Activated CD4-positive, alpha-beta T cell treated with anti-CD3 and anti-CD28 coated beads for 4 hours (primary cell): ENCODE measurements at places on chromosomes 11 and 22.

- no peak for DNase-seq
Measured at GRCh38 chr11:80980227-80980626, 1539.4 kb upstream of the TENM4 start.

DNA sequence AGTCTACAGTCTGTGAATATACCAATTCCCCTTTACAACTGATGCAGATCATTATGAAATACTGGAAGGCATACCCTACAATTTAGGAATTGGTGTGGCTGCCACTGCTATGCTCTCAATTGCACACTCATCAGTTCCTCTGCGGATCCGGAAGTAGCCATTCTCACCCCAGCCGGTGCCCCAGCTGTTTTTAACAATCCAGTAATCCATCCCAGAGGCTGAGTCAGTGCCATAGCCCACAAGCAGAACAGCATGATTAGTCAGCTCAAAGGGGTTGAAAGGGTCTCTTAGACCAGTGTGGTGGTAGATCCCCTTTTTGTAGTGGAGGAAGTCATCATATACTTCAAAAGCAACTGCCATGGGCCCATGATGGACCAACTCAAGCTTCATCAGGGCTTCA lies 43.6 kb downstream of the CTSC start:
- no peak for DNase-seq

DNA sequence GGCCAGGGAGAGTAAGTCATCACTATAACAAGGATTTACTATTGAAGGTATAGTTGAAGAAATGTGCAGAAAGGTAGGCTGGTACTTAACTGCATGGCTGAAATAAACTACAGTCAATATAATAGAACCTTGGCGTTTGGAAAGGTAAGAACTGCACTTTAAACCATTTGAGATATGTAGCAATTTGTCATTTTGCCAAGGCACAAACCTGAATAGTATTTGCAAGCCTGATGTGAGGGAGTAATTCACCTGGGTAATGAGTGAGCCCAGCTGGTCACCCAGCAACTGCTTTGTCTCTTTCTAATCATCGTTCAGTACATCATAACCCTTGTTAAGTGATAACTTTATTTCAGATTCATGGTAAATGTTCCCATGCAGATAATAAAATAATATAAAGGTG lies 62.3 kb upstream of the SCUBE2 start:
- no peak for DNase-seq

- DNase-seq: no peak
Measured at GRCh38 chr11:74024261-74025029, 15.6 kb upstream of the UCP3 start.

DNA sequence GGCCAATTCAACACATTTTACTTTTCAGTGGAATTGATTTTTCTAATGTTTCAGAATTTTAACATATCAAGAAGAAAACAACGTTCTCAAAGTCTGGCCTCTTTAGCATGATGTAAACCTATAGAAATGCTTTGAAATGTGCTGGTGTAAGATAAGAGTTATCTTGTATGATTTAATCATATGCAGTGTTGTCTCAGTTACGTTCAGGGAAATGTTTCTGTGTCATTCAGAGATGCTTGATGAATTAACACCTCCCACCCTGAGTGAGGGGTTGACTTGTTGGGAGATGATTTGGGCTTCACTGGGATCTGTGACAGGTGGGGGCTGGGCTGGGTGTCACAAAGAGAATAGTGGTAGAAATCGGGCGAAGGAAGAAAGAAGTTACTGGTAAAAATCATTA lies 15.7 kb upstream of the MYO18B start:
- no peak for DNase-seq
